ENCODE measurements at places on chromosomes 2 and 18. TPM values are rescaled to one million over a fixed set of nuclear protein-coding genes. Genes with fewer than 3 reads are reported as not detected.

CACNB4 gene
- 0.35 TPM for total RNA-seq

RNF149 gene
- 32.9 TPM for total RNA-seq

SNORC gene
- total RNA-seq = 1.1 TPM

EVX2 gene
- not detected for total RNA-seq

SIX3 gene
- total RNA-seq = not detected

TCF7L1 gene
- 0.71 TPM for total RNA-seq

FBXO15 gene
- total RNA-seq = 1.0 TPM

LHCGR gene
- total RNA-seq = not detected

CTNNA2 gene
- total RNA-seq = 10.2 TPM

NXPH2 gene
- 0.43 TPM for total RNA-seq

SKOR2 gene
- not detected for total RNA-seq

GPR35 gene
- total RNA-seq = not detected

TIMM21 gene
- total RNA-seq = 53.0 TPM

NYAP2 gene
- not detected for total RNA-seq

TMEM163 gene
- not detected for total RNA-seq

MDH1B gene
- 2.2 TPM for total RNA-seq

SP100 gene
- total RNA-seq = 43.2 TPM

STON1 gene
- 3.7 TPM for total RNA-seq

HMSD gene
- total RNA-seq = not detected

CHAC2 gene
- 8.1 TPM for total RNA-seq

FNDC4 gene
- total RNA-seq = 1.5 TPM

C1QL2 gene
- total RNA-seq = not detected

CXXC1 gene
- total RNA-seq = 19.4 TPM

HOXD8 gene
- 14.5 TPM for total RNA-seq

RUFY4 gene
- not detected for total RNA-seq

SLC14A1 gene
- total RNA-seq = not detected

REG1B gene
- total RNA-seq = not detected

HOXD4 gene
- 3.6 TPM for total RNA-seq

FOXI3 gene
- 0.66 TPM for total RNA-seq

DSG1 gene
- not detected for total RNA-seq

COLEC11 gene
- total RNA-seq = not detected

UGT1A5 gene
- not detected for total RNA-seq

BOLL gene
- not detected for total RNA-seq

RGPD4 gene
- 0.08 TPM for total RNA-seq

Measured in SK-MEL-5 (cell line).